PC-3 (cell line): ENCODE measurements at places on chromosomes 12 and 14. TPM values are rescaled to one million over a fixed set of nuclear protein-coding genes. Genes with fewer than 3 reads are reported as not detected.

DNA sequence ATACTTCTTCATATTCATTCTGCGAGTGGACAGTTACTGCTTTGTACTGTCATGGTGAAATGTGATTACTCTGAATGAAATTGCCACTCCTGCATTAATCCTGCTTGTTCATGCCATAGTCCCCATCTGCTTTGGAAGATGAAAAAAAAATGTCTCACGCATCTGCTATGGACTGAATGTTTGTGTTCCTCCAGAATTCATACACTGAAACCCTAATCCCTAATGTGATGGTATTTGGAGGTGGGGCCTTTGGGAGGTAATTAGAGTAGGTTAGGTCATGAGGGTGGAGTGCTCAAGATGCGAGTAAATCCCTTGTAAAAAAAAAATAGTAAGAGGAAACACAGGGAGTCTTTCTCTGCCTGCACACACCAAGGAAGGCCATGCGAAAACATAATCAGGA lies 427.2 kb downstream of the TMTC2 start:
- DNase-seq: no peak

DNA sequence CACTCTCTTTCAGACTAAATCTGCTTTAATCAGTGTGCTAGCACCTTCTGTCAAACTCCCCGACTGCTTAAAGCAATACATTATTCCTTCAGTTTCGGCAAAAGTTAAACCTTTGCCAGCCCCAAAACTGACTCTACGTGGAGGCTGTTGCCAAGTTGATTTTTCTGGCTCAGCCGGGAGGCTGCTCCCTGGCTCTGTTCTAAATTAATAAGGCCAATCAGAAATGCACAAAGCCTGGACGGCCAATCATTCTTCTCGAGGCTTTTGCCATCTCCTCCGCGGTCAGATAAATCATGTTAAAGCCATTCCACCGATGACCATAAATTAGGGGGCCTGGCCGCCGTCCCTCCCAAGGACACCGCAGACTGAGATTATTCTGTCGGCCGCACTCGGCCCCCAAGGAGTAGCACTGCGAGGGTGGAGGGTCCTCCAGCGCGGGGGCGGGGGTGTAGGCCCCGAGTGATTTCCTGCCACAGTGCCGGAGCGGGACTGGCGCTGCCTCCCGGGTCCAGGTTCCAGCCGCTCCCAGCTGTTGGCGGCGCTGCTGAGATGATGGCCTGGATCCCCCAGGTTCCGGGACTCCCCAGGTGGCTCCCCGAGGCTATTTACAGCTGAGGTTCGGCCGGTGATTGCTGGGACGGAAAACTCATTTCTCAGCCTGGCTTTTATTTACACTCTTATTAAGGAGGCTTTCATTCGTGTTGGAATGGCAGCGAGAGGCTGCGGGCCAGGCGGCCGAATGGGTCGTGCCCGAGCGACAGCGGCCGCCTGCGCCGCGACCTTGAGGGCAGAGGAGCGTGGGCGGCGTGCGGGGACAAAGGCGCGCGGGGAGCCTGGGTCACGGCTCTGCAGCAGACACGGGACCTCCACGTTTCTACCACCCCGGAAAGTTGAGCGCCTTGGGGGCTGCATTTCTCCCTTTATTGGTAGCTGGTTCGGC lies 165.1 kb downstream of the MON2 start:
- H3K36me3 ChIP-seq: no peaks in the 10 kb centered on the region
- H3K4me1 ChIP-seq: no peaks in the 10 kb centered on the region
- H3K4me3 ChIP-seq: peak overlapping the region; percentile 56
- H3K27ac ChIP-seq: no peak overlapping the region

DNA sequence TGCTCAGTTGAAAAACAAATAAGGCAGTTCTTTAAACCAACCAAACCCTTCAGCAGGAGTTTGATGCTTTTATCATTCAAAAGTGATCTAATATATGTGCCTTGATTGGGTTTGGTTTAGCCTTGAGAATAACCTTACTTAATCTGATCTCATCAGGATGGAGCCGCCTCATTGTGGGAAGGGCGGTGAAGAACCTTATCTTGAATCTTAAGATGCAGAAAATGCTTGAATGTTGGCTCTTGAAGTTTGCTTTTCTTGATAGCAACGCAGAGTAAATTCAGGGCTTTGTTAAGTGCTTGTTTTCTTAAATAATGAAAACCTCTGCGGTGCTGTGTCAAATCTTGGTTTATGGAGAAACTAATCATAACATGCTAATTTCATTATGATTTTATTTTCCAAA lies 138.2 kb downstream of the MON2 start:
- no peaks in the 10 kb centered on the region for H3K36me3 ChIP-seq
- H3K27ac ChIP-seq: no peak overlapping the region
- H3K27me3 ChIP-seq: no peaks in the 10 kb centered on the region
- peaks cover 24% of the 10 kb centered on the region for H3K4me1 ChIP-seq
- DNase-seq: no peak

- DNase-seq: no peak
- H3K4me1 ChIP-seq: no peaks in the 10 kb centered on the region
- H3K27ac ChIP-seq: no peak overlapping the region
- H3K36me3 ChIP-seq: no peaks in the 10 kb centered on the region
- H3K4me3 ChIP-seq: no peak overlapping the region
- no peaks in the 10 kb centered on the region for H3K27me3 ChIP-seq
Observed at GRCh38 chr12:21336656-21337055, 1.9 kb upstream of the SLCO1A2 start.

TDG gene
- total RNA-seq: 35.0 and 45.6 TPM in 2 replicates

GRCh38 chr14:61644834-61645233 lies 50.5 kb upstream of the HIF1A start:
- no peak overlapping the region for H3K27ac ChIP-seq
- DNase-seq: peak; percentile 53
- peaks cover 53% of the 10 kb centered on the region for H3K4me1 ChIP-seq
- no peaks in the 10 kb centered on the region for H3K36me3 ChIP-seq

- DNase-seq: no peak
- no peaks in the 10 kb centered on the region for H3K36me3 ChIP-seq
- H3K4me1 ChIP-seq: no peaks in the 10 kb centered on the region
- H3K27ac ChIP-seq: no peak overlapping the region
Observed at GRCh38 chr12:129127771-129128170, 274.5 kb downstream of the GLT1D1 start.

DNA sequence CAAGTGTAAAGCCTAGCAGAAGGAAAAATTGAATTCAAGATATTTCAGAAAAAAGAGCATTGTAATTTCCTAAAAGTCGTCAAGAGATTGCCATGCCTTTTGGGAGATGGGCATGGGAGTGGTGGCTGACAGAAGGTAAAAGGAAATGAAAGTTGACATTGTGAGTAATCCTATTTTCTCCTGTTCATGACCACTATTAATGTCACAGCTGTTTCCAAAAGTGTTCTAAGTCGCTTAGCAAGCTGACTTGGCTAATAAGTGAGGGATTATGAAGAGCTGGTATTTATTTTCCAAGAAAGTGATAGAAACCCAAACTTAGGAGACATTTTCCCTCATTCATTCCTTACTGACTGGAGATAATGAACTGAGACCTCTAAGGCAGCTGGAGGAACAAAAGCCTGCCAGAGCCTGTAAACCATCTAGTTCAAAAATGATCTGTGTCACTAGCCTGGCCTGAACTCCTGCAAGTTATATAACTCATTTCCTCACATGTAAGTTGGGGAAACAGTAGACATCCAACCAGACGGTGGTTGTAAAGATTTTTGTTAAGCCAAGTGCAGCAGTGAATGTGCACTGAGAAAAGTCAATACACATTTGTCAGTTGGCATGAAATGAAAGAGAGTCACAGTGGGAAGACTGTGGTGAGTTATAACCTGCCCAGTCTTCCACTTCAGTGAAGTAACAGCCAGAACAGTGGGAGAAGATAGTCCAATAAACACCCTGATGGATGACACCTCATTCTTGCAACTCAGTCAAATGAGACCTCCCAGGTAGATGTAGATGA lies 75.8 kb downstream of the DIO2 start:
- H3K36me3 ChIP-seq: peaks cover 6% of the 10 kb centered on the region; the same call in 1 of the 2 replicates
- DNase-seq: peak; percentile 77
- H3K4me1 ChIP-seq: peaks cover 15% of the 10 kb centered on the region
- H3K27me3 ChIP-seq: no peaks in the 10 kb centered on the region
- peak overlapping the region; percentile 96 for H3K27ac ChIP-seq
- no peak overlapping the region for H3K4me3 ChIP-seq

METAP2 gene
- 79.2 and 85.5 TPM in 2 replicates for total RNA-seq

DNA sequence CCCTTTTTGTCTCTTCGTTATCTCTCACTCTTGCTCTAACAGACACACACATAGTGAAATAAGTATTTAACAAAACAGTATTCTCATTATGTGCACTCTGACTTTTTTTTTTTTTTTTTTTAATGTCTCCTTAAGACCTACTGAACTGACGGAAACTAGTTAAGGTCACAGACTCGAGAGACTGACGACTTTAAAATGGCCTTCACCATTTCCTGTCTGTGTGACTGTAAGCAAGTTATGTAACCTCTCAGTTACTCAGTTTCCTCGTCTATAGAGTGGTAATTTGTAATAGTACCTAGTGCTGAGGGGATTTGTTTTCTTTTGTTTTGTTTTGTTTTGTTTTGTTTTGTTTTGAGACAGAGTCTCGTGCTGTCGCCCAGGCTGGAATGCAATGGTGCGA lies 284.8 kb downstream of the FBXL14 start:
- no peak for DNase-seq
- H3K27me3 ChIP-seq: no peaks in the 10 kb centered on the region
- no peak overlapping the region for H3K27ac ChIP-seq
- H3K4me3 ChIP-seq: no peak overlapping the region

GRCh38 chr12:97300891-97301290 lies 161.7 kb upstream of the RMST start:
- DNase-seq: no peak
- H3K27ac ChIP-seq: no peak overlapping the region
- H3K27me3 ChIP-seq: peaks cover 27% of the 10 kb centered on the region; the same call in 1 of the 2 replicates
- H3K4me1 ChIP-seq: no peaks in the 10 kb centered on the region
- no peak overlapping the region for H3K4me3 ChIP-seq
- no peaks in the 10 kb centered on the region for H3K36me3 ChIP-seq

- DNase-seq: no peak
- H3K27ac ChIP-seq: no peak overlapping the region
- H3K4me3 ChIP-seq: no peak overlapping the region
- no peaks in the 10 kb centered on the region for H3K27me3 ChIP-seq
Observed at GRCh38 chr14:104747876-104748275, 5.1 kb upstream of the SIVA1 start.

DNA sequence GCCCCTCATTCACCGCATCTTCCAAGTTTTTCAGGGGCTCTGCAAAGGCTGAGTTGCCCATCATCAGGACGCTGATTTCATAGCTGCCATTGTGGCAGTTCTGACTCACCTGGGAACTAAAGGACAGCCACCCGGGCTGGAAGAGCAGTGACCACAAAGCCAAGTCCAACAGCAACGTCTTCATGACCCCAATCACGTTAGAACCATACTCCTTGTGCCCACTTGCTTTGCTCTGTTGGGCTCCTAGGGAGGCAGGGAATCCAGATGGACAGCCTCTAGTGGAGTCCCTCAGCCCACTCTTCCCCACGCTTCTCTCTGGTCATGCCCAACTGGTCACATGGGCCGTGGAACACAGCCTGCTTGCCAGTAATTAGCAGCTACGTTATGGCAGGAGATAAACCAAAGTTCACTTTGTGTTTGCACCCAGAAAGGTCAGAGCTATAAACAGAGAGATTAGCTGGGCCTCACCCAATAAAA lies at the start of gene GUCY2C:
GUCY2C (minus strand) TSS at position 335 of the 477 bp plus-strand sequence; CDS start at position 184, 151 bp downstream.
- no peaks in the 10 kb centered on the region for H3K36me3 ChIP-seq
- no peak within 1 kb of the TSS for H3K27ac ChIP-seq
- H3K4me3 ChIP-seq: no peak within 1 kb of the TSS
- H3K4me1 ChIP-seq: no peaks in the 10 kb centered on the region

KDM5A gene
- total RNA-seq: 27.8 and 34.0 TPM in 2 replicates

DNA sequence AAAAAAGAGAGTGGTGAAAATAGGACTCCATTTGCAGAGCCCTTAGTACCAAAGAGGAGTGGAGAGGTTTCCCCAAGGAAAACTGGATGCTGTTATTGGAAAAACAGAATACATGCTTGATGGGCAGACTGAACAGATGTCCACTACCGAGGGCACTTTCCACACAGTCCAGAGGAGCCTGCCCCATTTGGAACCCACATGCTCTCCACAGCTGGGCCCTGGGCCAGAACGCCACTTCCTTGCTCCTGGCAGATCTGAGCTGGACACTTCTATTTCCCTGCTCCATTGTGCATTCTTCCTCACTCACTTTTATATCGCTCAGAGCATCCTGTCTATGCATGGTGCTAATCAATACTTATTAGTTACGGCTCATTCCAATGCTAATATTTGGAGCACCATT lies 249.9 kb downstream of the SLC15A4 start:
- H3K4me1 ChIP-seq: no peaks in the 10 kb centered on the region
- no peak for DNase-seq
- H3K27me3 ChIP-seq: peaks cover 5% of the 10 kb centered on the region; the same call in 1 of the 2 replicates
- no peak overlapping the region for H3K4me3 ChIP-seq
- H3K36me3 ChIP-seq: no peaks in the 10 kb centered on the region

NANOG gene
- total RNA-seq: not detected in 2 replicates

CIDEB gene
- total RNA-seq: not detected in 2 replicates

SYT10 gene
- not detected in 2 replicates for total RNA-seq

SIX4 gene
- total RNA-seq: 29.2 and 33.2 TPM in 2 replicates

CCDC196 gene
- total RNA-seq: not detected in 2 replicates

ORMDL2 gene
- total RNA-seq: 19.2 and 30.6 TPM in 2 replicates

GRCh38 chr14:74551001-74551400 lies 57.4 kb downstream of the ISCA2 start:
- no peak overlapping the region for H3K4me3 ChIP-seq
- peaks cover 14% of the 10 kb centered on the region for H3K4me1 ChIP-seq
- no peaks in the 10 kb centered on the region for H3K36me3 ChIP-seq
- H3K27me3 ChIP-seq: no peaks in the 10 kb centered on the region
- no peak overlapping the region for H3K27ac ChIP-seq

DNA sequence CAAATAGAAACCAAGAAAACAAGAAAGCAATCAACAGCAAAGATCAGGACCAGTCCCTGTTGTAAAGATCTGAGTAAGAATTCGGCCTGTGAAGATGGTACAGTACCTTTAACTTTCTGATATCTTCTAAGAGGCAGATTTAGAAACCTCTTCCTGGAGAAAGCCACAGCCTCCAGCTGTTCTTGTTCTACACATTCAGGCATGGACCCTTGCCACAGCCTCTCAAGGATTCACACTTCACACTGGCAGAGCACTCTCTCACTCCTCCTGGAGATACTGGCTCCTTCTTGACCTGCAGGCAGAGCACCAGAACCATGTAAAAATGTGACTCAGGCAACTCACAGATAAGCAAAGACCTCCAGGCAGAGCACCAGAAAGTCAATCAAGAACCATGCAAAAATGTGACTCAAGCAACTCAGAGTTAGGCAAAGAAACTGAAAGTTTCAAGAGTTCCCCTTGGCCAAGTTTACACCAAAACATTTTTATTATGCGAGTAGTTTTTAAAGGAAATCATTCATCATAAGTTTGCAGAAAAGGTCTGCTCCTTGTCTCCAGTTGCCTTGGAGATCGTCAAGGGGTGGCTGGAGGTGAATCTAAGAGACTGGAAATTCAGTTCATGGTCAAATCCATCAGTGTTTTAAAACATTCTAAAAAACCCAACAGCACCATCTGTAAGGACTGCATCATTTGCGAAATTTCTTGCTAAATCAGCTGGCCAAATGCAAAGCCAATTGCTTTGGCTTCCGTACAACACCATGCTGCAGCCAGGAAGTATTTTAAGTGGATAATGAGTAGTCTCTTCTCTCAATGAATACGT lies 119.3 kb upstream of the MDM1 start:
- DNase-seq: peak; percentile 27
- no peak overlapping the region for H3K27ac ChIP-seq
- H3K4me3 ChIP-seq: no peak overlapping the region
- peaks cover 19% of the 10 kb centered on the region; the same call in 1 of the 2 replicates for H3K4me1 ChIP-seq
- no peaks in the 10 kb centered on the region for H3K27me3 ChIP-seq

GRCh38 chr12:122839907-122840554 lies 4.8 kb downstream of the HIP1R start:
- peak; percentile 51 for DNase-seq
- no peak overlapping the region for H3K4me3 ChIP-seq
- peak overlapping the region; percentile 61 for H3K27ac ChIP-seq
- 0 out of 2 replicates have a peak, but pooled peaks cover 3% of the 10 kb centered on the region for H3K36me3 ChIP-seq
- H3K27me3 ChIP-seq: no peaks in the 10 kb centered on the region
- H3K4me1 ChIP-seq: peaks cover 46% of the 10 kb centered on the region
